ENCODE measurements at places on chromosomes 5 and 9. TPM values are rescaled to one million over a fixed set of nuclear protein-coding genes. Genes with fewer than 3 reads are reported as not detected.

TAF11L3 gene
- total RNA-seq, result not detected

BTNL8 gene
- total RNA-seq, result not detected

PPP2R2B gene
- total RNA-seq, result 0.19 TPM

HMCN2 gene
- total RNA-seq, result 0.05 TPM
